ENCODE measurements at places on chromosomes 11 and 22. TPM values are rescaled to one million over a fixed set of nuclear protein-coding genes. Genes with fewer than 3 reads are reported as not detected.

PDE3B gene
- 81.2 TPM for polyA plus RNA-seq

SMTNL1 gene
- 0.28 TPM for polyA plus RNA-seq

SLC22A8 gene
- polyA plus RNA-seq: not detected

ACCS gene
- 3.1 TPM for polyA plus RNA-seq

ANO9 gene
- polyA plus RNA-seq: 9.7 TPM

CYB5R2 gene
- polyA plus RNA-seq: 0.90 TPM

DNAJB7 gene
- polyA plus RNA-seq: 0.10 TPM

ALDH3B2 gene
- polyA plus RNA-seq: not detected

KIRREL3 gene
- not detected for polyA plus RNA-seq

VPS26B gene
- 42.6 TPM for polyA plus RNA-seq

PNPLA5 gene
- not detected for polyA plus RNA-seq

SHISAL1 gene
- not detected for polyA plus RNA-seq

SLC22A6 gene
- polyA plus RNA-seq: not detected

C11orf87 gene
- polyA plus RNA-seq: not detected

SNX32 gene
- 0.60 TPM for polyA plus RNA-seq

NELL1 gene
- polyA plus RNA-seq: not detected

OR51B2 gene
- polyA plus RNA-seq: not detected

MOGAT2 gene
- polyA plus RNA-seq: not detected

DNAL4 gene
- 9.8 TPM for polyA plus RNA-seq

PHLDA2 gene
- not detected for polyA plus RNA-seq

CCDC116 gene
- polyA plus RNA-seq: not detected

All from naive thymus-derived CD4-positive, alpha-beta T cell (primary cell).